ENCODE measurements at places on chromosomes 16 and 17.

- no peak for DNase-seq
Measured at GRCh38 chr16:83887080-83887479, 11.8 kb upstream of the MLYCD start.

- DNase-seq: no peak
Measured at GRCh38 chr17:77802811-77803220, 155.7 kb upstream of the TNRC6C start.

DNA sequence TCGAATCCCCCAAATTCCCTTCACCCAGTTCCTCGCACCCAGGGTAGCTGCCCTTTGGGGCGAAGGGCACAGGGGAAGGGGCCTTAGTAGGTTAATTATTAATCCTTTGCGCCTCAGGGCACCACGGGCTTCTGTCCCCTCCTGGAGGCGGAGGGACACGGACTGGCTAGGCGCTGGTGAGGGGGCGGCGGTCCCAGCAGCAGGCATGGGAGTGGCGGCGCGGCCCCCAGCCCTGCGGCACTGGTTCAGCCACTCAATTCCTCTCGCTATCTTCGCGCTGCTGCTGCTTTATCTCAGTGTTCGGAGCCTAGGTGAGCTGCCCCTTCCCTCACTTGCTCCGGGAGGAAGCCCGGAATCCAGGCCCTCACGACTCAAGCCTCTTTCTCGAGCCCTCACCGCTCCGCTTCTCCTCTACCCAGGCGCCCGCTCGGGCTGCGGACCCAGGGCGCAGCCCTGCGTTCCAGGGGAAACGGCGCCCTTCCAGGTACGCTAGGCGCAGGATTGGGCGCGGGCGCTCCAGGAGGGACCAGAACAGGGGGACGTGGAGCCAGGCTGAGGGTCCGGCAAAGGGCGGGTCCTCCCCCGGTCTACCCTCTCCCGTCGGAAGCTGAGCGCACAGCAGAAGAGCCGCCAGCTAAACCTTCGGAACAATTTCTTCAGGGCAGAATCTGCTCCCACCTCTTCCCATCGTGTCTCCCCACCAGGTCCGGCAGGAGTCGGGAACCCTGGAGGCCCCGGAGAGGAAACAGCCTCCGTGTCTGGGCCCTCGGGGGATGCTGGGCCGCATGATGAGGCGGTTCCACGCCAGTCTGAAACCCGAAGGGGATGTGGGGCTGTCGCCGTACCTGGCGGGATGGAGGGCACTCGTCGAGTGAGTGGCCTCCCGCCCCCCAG lies at the start of gene GLTPD2:
GLTPD2 (plus strand) TSS at position 158 of the 894 bp plus-strand sequence; CDS start at position 206, 48 bp downstream.
- no peak for DNase-seq

DNA sequence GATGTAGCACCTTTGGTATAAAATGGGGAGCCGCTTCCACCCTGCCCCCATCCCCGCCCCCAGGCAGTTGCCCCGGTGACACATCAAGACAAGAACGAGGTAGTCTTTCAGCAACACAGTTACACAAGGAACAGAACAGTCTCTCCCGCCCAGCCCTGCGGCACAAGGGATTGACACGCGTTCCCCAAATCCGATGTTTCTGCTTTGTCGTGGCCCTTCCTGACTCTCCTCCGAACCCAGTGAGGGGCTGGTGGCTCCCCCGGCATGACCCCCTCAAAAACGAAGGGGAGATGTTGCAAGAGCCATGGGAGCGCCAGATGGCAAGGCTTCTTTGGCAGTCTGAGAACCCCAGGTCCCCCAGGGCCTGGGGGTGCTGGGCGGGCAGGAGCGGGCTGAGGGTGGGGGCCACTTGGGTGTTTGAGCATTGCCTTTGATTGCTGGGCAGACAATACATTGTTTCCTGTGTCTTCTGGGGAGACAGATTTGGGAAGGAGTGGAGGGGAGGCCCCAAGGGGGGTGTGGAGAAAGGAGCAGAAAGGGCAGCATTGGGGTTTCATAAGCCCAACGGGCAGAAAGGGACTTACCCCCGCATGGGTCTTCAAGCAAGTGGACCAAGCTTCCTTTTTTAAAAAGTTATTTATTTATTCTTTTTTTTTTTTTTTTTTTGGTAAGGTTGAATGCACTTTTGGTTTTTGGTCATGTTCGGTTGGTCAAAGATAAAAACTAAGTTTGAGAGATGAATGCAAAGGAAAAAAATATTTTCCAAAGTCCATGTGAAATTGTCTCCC lies 16.6 kb downstream of the COL1A1 start:
- no peak for DNase-seq

DNA sequence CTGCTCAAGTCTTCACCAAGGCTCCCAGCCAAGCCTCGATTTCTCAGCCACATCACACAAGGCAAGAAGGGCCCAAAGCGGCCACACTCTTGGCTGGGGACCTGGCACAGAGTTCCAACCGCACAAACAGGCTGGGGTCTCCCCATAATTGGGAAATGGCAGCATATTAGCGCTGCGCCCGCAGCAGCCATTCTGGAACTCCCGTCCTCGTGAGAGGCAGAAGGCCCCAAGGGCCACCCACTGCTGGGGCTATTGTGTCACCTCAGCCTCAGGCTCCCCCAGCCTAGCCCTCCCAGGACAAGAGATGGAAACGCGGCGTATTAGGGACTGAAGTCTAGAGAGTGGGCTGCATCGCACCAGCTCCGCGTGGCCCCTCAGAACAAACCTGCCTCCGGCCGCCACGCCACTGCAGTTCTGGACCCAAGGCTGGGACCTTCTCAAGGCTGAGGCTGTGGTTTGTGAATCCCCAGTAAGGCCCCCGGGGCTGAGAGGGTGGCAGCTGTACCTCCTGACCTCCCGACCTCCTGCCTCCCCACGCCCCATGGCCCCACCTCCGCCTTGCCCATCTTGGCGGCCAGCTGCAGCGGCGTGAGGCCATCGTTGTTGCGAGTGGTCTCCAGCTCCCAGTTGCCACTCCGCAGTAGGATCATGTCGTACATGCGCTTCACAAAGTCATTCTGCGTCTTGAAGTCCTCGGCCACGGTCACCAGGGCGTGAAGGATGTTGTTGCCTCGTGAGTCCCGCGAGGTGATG lies 25.3 kb downstream of the TRPV3 start:
- DNase-seq: peak; percentile 71

DNA sequence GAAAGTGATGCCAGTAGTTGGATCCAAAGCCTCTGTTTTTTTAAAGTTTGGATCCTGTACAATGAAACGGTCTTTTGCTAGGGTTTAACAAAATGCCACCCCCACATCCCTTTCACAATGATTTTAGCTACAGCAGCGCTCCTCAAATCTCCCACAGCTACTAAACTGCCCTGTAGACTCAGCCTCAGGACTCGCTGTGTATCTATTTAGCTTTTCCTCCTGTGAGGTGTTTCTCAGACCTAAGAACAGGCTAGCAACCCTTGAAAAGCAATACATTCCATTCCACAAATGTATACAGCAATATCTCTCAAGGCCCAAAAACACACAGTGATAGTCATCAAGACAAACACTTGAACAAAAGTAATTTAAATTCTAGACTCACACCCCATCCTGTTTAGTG lies 206.4 kb downstream of the ZFHX3 start:
- no peak for DNase-seq

DNA sequence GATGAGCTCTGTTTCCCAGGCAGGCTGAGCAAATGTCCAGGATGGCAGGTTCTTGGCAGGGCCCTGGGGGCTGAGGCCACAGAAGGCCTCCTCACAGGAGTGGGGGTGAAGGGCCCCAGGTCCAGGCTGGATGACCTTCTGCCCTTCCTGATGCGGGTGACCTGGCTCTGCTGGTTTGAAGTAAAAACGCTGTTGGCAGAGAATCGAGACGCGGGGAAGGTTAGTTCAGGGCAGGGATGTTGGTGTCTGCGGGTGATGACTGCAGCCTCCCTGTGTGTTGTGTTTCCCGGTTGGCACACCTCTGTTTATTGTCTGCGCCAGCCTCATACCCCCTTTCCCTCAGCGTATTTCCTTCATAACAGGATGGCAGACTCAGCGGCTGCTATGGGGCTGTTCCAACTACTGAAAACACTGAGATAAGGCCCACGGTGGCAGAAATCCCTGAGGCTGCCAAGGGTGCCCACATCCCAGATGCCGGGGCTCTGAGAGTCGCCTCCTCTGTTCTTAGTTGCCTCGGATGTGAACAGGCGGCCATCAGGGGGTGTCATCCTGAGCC lies 104.6 kb downstream of the METRNL start:
- no peak for DNase-seq

DNA sequence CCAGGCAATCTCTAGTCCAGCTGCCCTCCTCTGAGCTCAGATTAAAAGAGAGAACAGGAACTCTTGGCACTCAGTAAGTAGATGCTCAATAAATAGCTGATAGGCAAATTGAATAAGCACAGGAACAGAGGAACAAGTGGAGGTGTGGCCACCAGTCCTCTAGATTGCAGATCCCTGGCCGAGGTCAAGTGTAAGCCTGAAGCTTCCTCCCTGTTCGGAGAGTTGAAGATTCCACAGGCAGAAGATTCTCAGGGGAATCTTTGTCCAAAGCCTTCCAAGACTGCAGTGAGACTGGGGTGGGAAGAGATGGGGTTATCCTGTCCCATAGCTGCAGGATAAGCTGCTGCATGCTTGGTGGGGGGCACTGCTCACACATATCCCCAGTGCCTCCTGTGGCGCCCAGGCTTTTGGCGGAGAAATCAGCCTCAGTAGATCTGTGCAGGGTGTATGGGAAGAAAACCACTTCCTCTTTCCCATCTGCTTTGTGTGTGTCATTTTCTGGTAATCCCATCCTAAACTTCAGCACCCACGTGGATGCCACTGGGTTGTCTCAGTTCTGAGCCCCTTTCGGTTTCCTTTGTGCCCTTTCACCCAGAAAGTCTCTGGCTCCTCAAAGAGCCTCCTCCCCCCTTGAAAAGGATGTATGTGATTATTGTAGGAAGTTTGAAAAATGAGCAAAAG lies 12.1 kb downstream of the CD300A start:
- no peak for DNase-seq

DNA sequence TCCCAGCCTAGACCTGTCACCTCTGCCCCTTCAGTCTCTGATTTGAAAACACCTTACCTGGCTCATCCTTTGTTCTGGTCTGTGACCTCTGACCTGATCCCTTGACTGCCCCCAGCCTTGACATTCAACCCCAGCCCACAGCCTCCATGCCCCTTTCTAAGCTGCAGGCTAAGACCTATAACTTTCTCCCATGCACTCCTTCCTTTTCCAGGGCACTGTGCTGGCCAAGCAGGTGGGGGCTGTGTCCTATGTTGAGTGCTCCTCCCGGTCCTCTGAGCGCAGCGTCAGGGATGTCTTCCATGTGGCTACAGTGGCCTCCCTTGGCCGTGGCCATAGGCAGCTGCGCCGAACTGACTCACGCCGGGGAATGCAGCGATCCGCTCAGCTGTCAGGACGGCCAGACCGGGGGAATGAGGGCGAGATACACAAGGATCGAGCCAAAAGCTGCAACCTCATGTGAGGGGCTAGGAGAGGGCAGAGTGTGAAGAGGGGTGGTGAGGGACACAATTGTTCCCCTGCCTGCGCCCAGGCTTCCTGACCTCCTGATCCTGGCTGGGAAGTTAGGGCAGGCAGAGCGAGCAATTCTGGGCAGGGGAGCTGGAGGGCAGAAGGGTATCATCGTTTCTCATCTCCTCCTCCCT lies 3.3 kb downstream of the RND2 start:
- DNase-seq: no peak

- no peak for DNase-seq
Measured at GRCh38 chr17:65078441-65079160, 22.1 kb upstream of the GNA13 start.

GRCh38 chr17:82647593-82648164 lies 565 bp downstream of the WDR45B start:
- DNase-seq: no peak

Data from hypothalamus (tissue), 51 donors.